CD4-positive, CD25-positive, alpha-beta regulatory T cell (primary cell): ENCODE measurements at places on chromosomes 1 and 21. TPM values are rescaled to one million over a fixed set of nuclear protein-coding genes. Genes with fewer than 3 reads are reported as not detected.

- peak overlapping the region; percentile 99 for H3K4me3 ChIP-seq
- H3K36me3 ChIP-seq: peaks cover 23% of the 10 kb centered on the region
- no peaks in the 10 kb centered on the region for H3K27me3 ChIP-seq
- peaks cover 80% of the 10 kb centered on the region for H3K4me1 ChIP-seq
- H3K27ac ChIP-seq: peak overlapping the region; percentile 83
- peak; percentile 33 for DNase-seq
These were observed 50.5 kb downstream of the RASSF5 start for GRCh38 chr1:206557636-206558473.

DNA sequence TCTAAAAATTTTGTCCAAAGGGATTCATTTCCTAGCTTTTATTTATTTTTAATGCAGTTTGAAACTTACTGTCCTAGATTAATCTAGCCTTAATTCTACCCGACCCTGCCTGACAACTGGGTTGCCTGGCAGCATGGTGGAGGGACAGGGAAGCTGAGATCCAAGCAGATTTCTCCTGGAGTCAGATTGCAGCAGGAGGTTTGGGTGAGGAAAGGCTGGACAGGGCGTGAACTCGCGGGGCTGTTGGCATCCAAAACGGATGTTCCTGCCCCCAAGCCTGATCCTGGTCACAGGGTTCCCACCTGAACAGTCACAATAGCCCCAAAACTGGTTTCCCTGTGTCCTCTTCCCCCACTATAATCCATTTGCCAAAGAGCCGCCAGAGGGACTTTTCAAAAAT, 23.2 kb downstream of the TCEA3 start:
- no peaks in the 10 kb centered on the region for H3K27me3 ChIP-seq
- DNase-seq: no peak
- H3K27ac ChIP-seq: no peak overlapping the region
- H3K36me3 ChIP-seq: no peaks in the 10 kb centered on the region
- no peak overlapping the region for H3K4me3 ChIP-seq

DNA sequence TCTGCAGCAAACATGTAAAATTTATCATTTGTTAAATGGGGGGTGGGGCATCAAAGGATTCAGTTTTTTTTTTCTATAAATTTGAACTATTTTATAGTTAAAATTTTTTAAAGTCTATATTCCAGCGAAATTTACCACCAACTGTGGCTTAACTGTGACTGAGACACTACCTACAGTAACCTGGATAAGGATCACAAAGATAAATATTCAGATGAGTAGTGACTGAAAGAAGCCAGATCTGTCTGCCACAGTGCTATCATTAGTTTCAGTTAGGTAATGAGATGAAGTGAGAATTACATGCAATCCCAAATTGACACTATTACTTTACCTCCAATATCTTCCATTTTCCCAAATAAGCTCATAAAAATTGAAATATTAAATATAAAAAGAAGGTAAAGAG, 5.4 kb downstream of the SPATA6 start:
- peaks cover 4% of the 10 kb centered on the region for H3K4me1 ChIP-seq
- H3K27ac ChIP-seq: no peak overlapping the region
- no peak for DNase-seq
- peaks cover 3% of the 10 kb centered on the region for H3K27me3 ChIP-seq
- no peaks in the 10 kb centered on the region for H3K36me3 ChIP-seq

- no peaks in the 10 kb centered on the region for H3K36me3 ChIP-seq
- DNase-seq: no peak
- no peak overlapping the region for H3K4me3 ChIP-seq
- H3K27me3 ChIP-seq: no peaks in the 10 kb centered on the region
- no peak overlapping the region for H3K27ac ChIP-seq
- H3K4me1 ChIP-seq: peaks cover 18% of the 10 kb centered on the region
These were observed 3.2 kb downstream of the EVA1C start for GRCh38 chr21:32415451-32416398.

- H3K4me1 ChIP-seq: no peaks in the 10 kb centered on the region
- no peak overlapping the region for H3K27ac ChIP-seq
- DNase-seq: no peak
- no peak overlapping the region for H3K4me3 ChIP-seq
- H3K36me3 ChIP-seq: no peaks in the 10 kb centered on the region
- H3K27me3 ChIP-seq: no peaks in the 10 kb centered on the region
These were observed 602.9 kb upstream of the CAMK1G start for GRCh38 chr1:208980605-208981004.

DNA sequence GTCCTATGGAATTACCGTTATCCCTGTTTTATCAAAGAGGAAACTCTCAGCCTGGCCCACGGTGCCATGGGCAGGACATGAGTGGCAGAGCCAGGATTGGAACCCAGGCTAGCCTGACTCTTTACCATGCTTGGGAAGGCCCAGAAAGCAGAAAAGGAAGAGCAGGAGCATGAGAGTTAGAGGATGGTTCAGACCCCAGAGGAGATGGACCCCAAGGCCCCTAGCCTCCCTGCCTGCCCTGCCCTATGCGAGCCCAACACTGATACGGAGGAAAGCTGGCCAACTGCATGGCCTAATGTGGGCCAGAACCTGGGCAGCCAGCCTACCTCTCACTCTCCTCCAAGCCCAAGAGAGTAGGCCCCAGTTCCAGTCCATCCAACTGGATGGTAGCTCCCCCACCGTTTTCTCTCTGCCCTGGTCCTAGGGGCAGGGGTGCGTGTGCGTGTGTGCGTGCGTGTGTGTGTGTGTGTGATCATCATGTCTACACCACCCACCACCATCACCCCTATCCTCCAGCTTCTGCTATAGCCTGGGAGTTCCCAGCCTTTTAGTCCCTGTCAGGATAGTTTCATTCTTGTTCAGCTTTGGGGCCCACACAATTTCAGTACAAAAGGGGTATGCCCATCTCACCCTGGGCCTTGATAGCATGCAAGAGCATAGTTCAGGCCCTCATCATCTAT, 15.4 kb upstream of the MEX3A start:
- peak overlapping the region; percentile 90 for H3K27ac ChIP-seq
- DNase-seq: no peak
- H3K4me3 ChIP-seq: no peak overlapping the region

- H3K27me3 ChIP-seq: peaks cover 4% of the 10 kb centered on the region
- no peaks in the 10 kb centered on the region for H3K36me3 ChIP-seq
- H3K27ac ChIP-seq: no peak overlapping the region
- no peak for DNase-seq
These were observed 61.8 kb upstream of the TTLL7 start for GRCh38 chr1:84060781-84061180.

GRCh38 chr1:181352695-181353094, 130.6 kb upstream of the CACNA1E start:
- no peak overlapping the region for H3K4me3 ChIP-seq
- DNase-seq: no peak
- no peaks in the 10 kb centered on the region for H3K4me1 ChIP-seq
- H3K36me3 ChIP-seq: no peaks in the 10 kb centered on the region
- H3K27ac ChIP-seq: no peak overlapping the region
- no peaks in the 10 kb centered on the region for H3K27me3 ChIP-seq

DNA sequence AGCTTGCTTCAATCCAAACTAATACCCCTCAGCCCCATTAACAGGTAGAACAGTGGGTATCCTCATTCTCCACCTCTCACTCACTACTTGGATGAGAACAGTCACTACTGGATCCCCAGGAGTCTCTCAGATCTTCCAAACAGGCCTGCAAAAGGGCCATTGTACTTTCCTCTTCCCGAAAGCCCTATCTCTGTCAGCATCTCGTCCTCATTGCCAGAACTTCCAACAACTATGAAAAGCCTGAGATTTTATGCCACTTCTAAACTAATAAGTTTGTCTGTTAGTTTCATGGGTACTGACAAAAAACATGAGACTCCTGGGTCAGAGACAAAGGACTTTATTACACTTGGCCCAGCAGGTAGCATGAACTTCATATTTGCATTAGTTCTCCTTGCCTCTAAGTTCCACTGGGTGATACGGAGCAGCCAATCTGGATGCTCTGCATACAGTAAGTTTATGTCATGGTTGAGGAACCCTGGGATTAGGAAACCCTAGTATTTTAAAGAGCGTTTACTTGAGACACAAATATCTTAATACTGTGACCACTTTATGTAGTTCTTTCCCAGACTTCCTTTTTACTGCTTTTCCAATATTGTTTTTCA, 38.1 kb downstream of the VANGL2 start:
- peak; percentile 20 for DNase-seq
- H3K36me3 ChIP-seq: no peaks in the 10 kb centered on the region
- H3K27ac ChIP-seq: peak overlapping the region; percentile 75
- H3K4me3 ChIP-seq: peak overlapping the region; percentile 67
- H3K27me3 ChIP-seq: no peaks in the 10 kb centered on the region

- no peak for DNase-seq
- no peaks in the 10 kb centered on the region for H3K27me3 ChIP-seq
- no peak overlapping the region for H3K27ac ChIP-seq
- no peak overlapping the region for H3K4me3 ChIP-seq
- peaks cover 6% of the 10 kb centered on the region for H3K4me1 ChIP-seq
These were observed 26.2 kb downstream of the KIF1B start for GRCh38 chr1:10236405-10237156.

The SEMA6C gene
- 0.70 TPM for polyA plus RNA-seq

The RSPO1 gene
- not detected for polyA plus RNA-seq

The NPL gene
- 9.0 TPM for polyA plus RNA-seq
